ENCODE measurements at places on chromosomes 12 and 14. TPM values are rescaled to one million over a fixed set of nuclear protein-coding genes. Genes with fewer than 3 reads are reported as not detected.

DNA sequence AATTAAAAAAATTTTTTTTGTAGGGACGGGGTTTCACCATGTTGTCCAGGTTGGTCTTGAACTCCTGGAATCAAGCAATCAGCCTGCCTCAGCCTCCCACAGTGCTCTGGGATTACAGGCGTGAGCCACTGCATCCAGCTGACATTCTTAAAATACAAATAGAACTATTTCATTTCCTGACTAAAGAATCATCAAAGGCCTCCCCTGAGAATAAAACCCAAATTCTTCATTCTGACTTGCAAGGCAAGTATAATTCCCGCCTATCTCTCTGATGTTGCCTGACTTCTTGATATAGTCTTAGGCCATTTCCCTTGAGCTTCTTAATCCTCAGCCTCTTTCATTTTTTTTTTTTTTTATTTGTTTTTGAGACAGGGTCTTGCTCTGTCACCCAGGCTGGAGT lies 4.4 kb upstream of the BICD1 start:
- no peak overlapping the region for H3K27ac ChIP-seq
- H3K36me3 ChIP-seq, result peaks cover 3% of the 10 kb centered on the region
- H3K4me1 ChIP-seq, result peaks cover 9% of the 10 kb centered on the region
- H3K27me3 ChIP-seq, result peaks cover 10% of the 10 kb centered on the region

DNA sequence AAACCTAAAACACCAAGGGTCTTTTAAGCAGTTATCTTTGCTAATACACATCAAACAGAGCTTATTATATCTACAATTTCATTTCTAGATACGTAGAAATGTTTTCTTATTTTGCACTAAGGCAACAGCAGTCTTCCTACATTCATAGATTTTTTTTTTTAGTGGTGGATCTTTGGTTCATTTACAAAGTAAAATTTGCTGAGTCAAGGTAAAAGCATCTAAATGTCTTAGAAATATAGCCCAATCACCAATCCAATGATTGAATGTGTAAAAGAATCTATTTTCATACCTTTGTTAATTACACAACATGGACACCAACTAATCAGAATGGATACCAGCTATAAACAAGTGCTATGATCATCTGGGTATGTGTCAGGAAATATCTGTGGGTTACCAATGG lies 272.2 kb upstream of the TMPO start:
- H3K27me3 ChIP-seq, result peaks cover 6% of the 10 kb centered on the region
- H3K36me3 ChIP-seq, result no peaks in the 10 kb centered on the region
- H3K4me1 ChIP-seq, result no peaks in the 10 kb centered on the region

The STON2 gene
- 3.0 TPM for total RNA-seq

The CMA1 gene
- total RNA-seq, result not detected

The HHIPL1 gene
- total RNA-seq, result 0.08 TPM

Data from activated CD4-positive, alpha-beta memory T cell treated with anti-CD3 and anti-CD28 coated beads, Interleukin-2, amount 10 ng/mL, durations not matched to agents 7 days and 5 days (primary cell).